Caudate nucleus (tissue), 63 donors: ENCODE measurements at places on chromosomes 16 and 17.

GRCh38 chr17:75684249-75684648, 17.1 kb downstream of the SAP30BP start:
- no peak for DNase-seq

DNA sequence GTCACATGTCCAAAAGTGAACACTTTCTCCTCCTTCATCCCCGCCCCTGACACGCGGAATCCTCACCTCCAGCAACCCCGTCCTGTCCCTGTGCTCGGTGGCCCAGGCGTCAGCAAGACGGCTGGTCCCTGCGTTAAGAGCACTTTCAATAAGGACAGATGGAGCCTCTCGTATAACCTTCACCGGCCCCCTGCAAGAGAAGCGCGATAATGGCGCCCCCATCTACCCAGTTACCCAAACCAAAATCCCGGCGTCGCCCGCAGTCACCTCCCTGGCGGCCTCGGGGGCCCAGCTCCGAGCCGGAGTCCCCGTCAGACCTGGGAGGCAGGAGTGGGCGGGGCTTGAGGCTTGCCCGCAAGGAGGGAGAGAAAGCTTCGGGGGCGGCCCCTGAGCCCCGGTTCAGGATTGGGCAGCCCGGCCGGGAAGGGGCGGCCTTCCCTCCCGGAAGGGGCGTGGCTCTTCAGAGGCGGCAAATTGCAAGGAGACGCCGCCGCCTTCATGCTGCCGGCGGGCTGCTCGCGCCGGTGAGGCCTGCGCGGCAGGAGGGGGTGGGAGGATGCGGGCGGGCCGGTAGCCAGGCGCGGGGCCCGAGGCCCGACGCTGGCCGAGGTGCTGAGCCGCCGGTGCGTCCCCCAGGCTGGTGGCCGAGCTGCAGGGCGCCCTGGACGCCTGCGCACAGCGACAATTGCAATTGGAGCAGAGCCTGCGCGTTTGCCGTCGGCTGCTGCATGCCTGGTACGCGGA, at the start of gene TEDC2:
TSS of gene TEDC2 (plus strand) at position 463 of the 744 bp plus-strand sequence. CDS start at position 499, 36 bp downstream.
- DNase-seq: peak; percentile 23

GRCh38 chr17:77829843-77830799, 128.4 kb upstream of the TNRC6C start:
- DNase-seq: peak; percentile 24

GRCh38 chr17:76378548-76379274, 5.7 kb upstream of the SPHK1 start:
- DNase-seq: no peak

DNA sequence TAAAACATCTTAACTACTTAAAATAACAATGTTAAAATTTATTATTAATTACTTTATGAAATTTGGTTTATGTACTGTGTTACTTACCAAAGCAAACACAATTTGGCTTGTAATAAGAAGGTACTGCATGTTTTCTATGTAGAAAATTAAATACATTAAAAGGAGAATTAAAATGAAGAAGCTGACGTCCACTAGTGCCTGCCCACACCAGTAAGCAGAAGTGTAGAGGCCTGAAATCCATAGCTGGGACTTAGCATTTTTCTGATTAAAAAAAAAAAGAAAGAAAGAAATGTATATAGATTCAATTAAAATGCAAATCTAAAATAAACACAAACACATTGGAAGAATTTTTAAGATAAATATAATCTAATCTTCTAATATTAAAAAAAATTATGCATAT, 35.8 kb upstream of the ABCA9 start:
- no peak for DNase-seq

DNA sequence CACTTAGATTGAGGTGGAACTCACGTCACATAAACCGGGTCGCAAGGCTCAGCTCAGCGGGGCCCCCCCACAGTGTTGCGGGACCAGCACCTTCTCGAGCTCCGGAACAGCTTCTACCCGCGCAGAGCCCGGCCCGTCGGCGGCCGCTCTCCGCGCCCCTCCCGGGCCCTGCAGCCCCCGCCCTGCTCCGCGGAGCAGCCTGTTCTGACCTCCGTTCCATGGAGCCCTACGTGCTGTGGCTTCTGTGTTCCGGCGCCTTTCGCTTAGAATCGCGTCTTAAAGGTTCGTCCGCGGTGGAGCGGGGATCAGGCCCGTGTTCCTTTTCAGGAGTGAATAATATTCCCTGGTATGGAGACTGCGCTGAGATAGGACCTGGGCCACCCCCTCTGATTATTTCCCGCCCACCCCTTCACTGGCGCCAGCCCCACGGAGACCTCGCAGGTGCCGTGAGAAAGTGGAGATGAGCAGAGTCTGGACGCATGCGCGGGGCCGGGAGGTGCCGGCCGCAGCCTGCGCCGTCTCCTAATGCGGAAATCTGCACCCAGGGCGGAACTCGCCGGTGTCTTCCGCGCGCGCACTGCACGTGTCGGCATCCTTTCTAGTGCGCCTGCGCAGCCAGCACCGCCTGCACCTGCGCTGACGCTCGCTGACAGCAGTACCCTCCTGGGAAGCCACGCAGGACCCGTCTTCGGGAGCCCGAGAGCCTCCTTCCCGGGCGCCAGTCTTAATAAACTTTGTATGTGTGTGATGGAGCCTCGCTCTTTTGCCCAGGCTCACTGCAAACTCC, 30.9 kb downstream of the ZNF778 start:
- DNase-seq: no peak

GRCh38 chr17:27284811-27285415, 9.0 kb upstream of the WSB1 start:
- no peak for DNase-seq
